ENCODE measurements at places on chromosomes 7 and 10.

DNA sequence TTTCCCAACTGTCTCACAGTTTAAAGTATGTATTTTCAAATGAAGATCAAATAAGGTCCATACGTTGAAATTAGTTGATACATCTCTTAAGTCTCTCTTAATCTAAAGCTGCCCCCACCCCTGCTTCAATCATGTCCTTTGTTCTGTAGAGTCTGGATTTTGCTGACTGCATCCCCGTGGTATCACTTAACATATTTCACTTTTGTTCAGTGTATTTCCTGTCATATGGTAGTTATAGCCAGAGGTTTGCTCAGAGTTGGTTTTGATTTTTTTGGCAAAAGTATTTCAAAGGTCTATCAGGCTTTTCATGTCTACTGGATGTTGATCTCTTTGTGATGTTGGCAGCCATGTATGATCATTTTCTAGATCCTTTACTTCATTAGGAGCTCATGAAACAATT is 54.4 kb upstream of the ARID5B start:
- DNase-seq, result no peak

DNA sequence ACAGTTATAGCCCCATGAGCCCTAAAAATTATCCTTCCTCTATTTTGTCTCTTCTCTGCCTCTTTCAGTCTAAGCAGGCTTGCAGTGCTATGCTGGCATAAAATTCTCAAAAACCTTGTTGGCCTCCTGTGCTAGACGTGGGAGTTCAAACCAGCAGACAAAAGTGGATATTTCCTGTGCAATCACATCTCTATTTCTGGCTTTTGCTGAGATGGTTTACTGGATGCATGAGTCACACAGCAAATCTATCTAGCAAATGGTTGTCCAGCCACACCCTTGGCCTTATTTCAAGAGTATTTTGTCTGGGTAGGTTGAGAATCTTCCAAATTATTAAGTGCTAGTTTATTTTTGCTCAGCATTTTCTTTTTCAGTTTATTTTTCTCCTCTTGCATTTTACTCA is 370.8 kb downstream of the CDC14C start:
- no peak for DNase-seq

DNA sequence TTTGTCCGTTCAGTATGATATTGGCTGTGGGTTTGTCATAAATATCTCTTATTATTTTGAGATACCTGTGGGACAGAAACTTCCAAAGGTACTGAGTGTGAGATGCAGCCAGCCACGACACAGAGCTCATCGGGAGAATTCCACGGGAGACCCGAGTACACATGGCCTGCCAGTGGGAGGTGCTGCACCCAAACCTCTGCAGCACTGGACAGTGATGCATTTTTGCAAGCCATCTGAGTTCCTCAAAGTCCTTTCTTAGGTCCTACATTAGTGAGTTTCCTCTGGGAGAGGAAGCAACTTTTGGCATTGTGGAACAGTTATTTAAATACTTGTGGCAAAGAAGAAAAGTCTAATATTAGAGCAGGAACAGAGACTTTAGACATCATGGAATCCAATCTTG is 77.5 kb downstream of the ARID5B start:
- no peak for DNase-seq

DNA sequence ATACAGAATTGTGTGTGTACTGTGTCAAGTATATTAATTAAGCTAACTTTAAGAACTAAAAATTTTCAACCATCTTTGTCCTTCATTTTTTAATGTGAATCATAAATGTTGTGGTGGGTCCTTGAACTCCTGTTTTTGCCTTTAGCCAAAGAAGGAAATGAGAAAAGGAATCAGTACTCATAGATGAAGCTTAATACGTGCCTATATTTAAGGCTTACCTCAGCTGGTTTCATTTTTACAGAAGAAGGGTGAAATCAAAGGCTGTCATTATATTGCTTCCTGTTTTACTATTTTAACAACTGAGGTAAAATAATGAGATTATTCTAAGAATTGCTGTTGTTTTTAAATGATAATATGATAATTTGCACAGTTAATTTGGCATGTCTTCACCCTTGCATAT is 6.3 kb upstream of the SNX13 start:
- no peak for DNase-seq

GRCh38 chr7:49088017-49088416 is 163.7 kb downstream of the CDC14C start:
- DNase-seq, result no peak

DNA sequence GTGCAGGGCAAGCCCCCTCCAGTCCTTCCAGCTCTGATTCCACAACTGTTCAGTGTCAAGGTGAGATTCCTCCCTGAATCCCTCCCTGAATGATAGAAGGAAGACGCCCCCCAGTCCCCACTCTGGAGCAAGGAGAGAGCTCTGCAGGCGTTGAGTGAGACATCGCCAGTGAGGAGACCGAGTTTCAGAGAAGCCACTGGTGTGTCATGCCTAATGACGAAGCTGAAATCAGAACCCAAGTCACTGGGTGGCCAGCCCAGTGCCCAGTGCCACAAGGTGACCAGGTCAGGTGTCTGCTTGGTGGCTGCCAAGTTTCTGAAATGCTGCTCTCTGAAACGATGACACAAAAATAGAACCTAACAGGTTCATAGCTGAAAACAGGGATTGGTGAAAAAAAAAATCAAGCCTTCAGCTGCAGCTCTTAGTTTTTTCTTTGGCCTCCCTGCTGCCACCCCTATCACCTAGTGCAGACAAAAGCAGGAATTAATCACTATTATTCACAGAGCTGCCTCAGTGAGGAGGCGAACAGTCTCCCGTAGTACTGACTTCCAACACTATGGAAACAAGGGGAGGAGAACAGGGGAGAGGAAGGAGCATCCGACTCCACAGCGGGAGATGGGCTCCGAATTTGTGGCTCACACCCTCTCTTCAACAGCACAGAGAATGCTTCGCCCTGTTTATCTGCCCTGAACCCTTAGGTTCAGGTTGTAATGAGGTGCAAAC is 153.5 kb downstream of the ARHGAP12 start:
- DNase-seq, result no peak

- peak; percentile 83 for DNase-seq
Measured at GRCh38 chr7:16801111-16801542, 3.7 kb downstream of the AGR2 start.

GRCh38 chr10:48779546-48780152 is 95.0 kb downstream of the WDFY4 start:
- DNase-seq, result no peak

DNA sequence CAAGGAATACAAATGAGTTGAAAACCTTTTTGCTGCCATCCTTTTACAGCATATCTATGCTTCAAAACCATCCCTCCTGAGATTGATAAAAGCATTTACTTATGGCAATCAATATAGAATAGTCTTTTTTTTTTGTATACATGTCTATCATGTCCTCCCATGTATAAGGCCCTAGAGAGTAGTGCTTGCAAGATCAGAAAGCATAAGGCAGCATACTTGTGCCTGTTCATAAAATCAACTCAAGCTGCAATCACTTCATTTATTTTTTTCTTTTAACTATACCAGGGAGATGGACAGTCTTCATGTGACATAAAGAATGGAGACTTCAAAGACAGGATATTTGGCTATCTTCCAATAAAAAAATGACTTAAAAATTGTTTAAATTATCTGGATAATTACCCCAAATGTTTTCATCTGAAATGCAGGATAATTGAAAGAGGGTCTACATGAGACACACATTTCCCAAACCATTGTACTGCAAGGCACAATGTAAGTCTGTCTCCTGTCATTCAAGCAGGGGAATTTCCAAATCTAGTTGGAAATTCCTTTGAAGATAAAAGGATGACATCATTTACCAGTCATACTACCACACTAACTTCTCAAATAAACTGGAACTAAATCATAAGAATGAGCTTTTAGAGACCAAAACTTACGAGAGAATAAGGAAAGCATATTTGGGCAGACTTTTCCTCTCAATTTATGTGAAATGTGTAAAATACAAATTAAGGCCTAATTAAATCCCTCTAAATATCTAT is 22.5 kb downstream of the LRRN3 start:
- DNase-seq, result peak; percentile 86

GRCh38 chr7:28290496-28290895 is 109.9 kb upstream of the JAZF1 start:
- no peak for DNase-seq

DNA sequence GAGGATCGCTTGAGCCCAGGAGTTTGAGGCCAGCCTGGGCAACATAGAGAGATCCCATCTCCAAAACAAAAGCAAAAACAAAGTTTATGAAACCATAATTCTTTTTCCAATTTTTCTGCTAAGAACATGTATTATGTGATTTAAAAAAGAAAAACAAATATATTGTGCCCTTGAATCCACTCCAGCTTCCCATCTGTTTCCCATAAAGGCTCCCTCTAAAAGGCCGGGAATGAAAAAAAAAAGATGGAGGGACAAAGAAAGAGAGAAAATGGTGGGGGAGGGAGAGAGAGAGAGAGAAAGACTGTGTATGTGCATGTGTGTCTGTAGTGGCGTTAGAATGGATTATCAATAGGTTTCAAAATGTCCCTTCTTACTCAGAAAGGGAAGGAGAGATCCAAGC is 20.5 kb upstream of the GSDME start:
- DNase-seq, result no peak

DNA sequence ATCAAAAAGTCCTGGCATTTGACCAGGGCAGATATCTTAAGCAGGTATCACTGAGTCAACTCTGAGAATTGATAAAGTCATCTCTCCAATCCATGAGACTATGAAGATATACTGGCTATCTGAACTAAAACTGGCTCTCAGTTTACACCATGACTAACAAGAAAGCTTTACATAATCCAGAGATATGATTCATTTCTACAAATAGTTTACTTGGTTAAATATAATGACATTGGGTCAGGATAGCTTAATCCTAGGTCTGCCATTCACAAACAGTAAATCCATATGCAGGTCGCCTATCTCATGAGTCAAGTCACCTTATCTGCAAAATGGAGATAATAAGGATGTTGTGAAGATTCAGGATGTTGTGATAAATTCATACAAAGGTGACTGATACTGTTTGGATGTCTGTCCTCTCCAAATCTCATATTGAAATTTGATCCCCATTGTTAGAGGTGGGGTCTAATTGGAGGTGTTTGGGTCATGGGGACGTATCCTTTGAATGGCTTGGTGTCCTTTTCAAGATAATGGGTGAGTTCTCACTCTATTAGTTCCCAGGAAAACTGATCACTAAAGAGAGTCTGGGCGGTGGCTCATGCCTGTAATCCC is 117.4 kb downstream of the JMJD1C start:
- DNase-seq, result peak; percentile 44

DNA sequence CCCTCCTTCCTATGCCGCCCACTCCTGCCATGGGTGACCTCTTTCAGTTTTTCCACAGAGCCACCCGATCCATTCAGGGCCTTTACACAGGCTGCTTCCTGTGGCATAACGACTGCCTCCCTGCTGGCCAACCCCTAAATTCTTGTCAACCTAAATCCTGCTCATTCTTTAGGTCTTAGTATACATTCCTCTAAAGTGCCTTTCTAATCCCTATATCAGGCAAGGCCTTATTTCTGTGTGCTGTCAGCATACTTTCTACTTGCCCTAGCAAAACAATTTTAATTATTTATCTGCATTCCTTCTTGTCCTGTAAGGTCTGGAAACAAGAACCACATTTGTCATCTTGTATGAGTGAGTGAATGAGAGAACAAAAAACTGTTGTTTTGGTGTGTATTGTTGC is 132.4 kb downstream of the DNAH11 start:
- no peak for DNase-seq

- DNase-seq, result no peak
Measured at GRCh38 chr7:155644971-155645509, 579 bp downstream of the RBM33 start.

DNA sequence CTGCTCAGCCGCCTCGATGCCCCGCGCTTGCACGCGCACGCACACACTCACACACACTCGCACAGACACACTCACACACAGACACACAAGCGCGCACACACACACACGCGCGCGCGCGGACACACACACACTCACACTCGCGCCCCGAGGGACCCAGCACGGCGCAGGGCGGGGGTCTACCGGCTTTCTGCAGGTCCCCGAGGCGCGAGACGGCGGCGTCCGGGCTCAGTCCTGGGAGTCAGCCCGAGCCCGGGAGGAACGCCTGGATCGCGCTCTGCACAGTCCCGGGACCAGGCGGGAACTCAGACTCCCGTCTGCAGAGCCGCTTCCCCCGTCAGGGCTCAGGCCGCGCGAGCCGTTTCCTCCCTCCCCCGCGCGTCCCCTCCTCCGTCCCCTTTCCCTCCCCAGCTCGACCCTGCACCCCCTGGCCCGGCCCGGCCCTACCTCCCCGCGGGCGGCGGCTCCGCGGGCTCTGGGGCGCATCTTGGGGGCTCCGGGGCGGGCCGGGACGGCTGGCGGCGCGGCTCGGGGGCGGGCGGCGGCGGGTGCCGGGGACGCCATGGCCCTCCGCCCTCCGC is 464 bp downstream of the DENND2A start:
- peak; percentile 50 for DNase-seq

DNA sequence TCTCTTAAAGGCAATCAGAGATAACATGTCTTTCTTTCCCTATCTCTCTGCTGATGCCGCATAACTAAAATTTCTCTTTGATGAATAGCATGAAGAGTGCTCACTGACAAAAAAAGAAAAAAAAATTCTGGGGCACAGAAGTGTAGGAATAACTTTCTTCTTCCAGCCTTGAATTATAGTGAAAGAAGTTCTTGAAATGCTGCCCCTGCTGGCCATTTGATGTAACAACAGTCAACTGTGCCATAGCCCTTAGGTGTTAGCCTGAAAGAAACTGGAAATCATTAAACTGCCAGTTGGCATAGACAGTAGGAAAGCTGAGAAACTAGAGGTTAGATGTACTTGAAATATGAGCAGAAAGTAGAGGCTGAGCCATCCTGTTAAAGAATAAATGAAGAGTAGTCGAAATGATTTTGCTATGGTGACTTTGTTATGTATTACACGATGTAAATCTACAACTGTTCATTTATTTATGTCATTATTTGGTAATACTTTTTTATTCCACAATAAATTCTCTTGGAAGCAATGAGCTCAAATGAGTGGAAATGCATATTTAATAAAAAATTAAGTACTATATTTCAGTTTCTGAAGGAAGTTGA is 48.3 kb upstream of the FAM171A1 start:
- peak; percentile 42 for DNase-seq

GRCh38 chr7:79854621-79855020 is 280.0 kb upstream of the GNAI1 start:
- DNase-seq, result no peak

DNA sequence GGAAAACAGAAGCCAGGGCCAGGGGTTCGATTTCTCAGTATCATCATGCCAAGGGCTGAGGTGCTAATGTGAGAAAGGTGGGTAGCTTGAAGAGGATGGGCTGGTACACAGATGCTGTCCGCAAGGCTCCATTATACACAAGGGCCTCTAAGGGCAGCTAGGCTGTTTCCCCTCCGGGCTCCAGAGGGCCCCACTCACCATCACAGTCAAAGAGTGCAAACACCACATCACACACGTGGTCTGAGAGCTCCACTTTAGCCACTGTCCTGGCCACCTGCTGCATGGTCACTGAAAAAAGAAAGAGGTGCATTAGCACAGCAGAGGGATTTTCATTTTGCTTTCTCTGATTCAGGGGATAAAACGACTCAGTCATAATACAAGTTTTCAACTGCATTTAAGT is 20.9 kb upstream of the DNAJB12 start:
- no peak for DNase-seq

GRCh38 chr7:30988351-30989005 is 24.7 kb downstream of the GHRHR start:
- DNase-seq, result no peak

GRCh38 chr10:24289235-24289634 is 80.3 kb downstream of the KIAA1217 start:
- no peak for DNase-seq
